ENCODE measurements at places on chromosomes 6 and 20.

DNA sequence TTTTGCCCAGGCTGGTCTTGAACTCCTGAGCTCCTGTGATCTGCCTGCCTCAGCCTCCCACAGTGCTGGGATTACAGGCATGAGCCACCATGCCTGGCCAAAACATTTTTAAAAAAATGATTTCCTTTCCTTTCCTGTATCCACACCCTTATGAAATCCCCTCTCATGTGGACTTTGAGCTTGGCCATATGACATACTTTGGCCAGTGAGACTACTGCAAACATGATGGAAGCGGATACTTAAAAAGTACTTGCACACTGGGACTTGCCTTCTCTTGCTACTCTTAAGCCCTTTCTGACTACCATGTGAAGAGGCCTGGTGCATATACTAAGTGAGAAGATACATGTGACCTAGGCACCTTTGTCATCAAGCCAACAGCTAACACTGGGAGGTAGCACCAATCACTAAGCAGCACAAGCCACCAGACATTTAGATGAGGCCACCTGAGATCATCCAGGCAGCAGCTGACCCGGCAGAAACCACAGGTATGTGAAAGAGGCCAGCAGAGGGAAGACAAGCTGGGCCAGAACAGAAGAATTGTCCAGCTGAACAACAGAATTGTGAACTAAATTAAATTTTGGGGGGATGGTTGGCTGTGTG is 78.5 kb upstream of the HDAC2 start:
- no peak for DNase-seq

GRCh38 chr6:8080362-8081151 is 16.4 kb upstream of the BLOC1S5 start:
- DNase-seq = no peak

- DNase-seq = no peak
Observed at GRCh38 chr6:5435449-5435848, 174.1 kb downstream of the FARS2 start.

- DNase-seq = no peak
Observed at GRCh38 chr6:161169035-161169434, 104.8 kb downstream of the AGPAT4 start.

DNA sequence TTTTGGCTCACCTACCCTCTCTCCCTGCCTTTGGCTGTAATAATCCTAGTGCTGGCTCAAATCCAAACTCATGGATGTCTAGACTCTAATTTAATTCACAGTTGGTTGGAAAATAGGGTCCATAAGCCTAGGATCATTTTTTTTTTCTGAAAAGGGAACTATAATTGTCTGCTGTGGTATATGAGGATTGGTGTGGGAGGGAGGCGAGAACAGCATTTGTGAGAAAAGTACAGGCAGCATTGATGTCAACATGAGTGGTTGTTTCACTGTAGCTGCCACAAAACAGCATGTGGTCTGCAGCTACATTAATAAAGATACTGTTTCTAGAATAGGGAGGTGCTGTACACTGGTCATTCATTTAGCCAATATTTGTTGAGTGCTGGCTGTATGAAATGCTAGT is 18.6 kb upstream of the POLR1H start:
- no peak for DNase-seq

GRCh38 chr6:105501246-105501645 is 98.4 kb upstream of the PREP start:
- no peak for DNase-seq

- peak; percentile 41 for DNase-seq
Observed at GRCh38 chr20:49677777-49678758, 35.6 kb downstream of the B4GALT5 start.

DNA sequence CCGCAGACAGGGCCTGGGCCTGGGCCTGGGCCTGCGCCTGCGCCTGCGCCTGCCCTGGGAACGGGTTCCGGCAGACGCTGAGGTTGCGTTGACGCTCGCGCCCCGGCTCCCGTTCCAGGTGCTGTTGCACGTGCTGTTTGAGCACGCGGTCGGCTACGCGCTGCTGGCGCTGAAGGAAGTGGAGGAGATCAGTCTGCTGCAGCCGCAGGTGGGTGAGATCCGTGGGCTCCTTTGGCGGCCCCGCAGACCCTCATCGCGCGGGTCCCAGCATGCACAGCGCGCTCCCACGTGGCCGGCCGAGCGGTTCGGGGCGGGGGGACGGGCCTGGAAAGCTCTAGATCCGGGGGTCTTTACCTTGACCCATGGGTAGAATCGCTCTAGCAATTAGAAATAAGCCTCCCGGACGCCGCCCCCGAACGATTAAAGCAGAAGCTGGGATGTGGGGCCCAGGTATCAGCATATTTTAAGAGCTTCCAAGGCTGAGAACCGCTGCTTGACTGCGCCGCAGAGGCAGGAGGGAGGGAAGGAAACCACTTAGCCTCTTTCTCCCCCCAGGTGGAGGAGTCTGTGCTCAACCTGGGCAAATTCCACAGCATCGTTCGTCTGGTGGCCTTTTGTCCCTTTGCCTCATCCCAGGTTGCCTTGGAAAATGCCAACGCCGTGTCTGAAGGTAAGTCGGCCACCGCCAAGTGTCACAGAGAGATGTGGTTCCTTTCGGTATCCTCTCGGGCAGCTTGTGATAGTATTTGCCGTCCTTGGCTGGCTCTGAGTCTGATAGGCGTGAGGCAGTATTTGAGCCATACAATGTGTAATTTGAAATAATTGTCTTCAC is 508 bp downstream of the NOP56 start:
- DNase-seq = peak; percentile 64

DNA sequence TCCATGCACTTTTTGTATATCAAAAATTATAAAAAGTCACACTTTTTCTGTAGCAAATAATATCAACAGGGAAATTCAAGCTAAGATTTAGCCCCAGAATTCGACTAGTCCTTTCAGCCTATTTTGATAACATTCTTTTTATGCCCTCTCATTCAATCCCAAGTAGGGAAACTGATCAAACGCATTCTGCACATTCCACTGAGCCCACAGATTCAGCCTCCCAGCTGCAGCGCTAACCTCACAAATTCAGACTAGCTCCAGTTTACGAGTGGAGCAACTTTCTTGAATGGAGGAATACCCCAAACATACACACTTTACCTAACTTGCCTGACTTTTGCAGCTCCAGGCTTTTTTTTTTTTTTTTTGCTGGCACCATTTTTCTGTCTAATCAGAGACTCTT is 70.3 kb upstream of the HEY2 start:
- DNase-seq = no peak

- no peak for DNase-seq
Observed at GRCh38 chr20:34389954-34390555, 27.0 kb downstream of the ITCH start.

- no peak for DNase-seq
Observed at GRCh38 chr6:2744209-2744771, 6.4 kb downstream of the MYLK4 start.
